ENCODE measurements at places on chromosomes 1 and 21. TPM values are rescaled to one million over a fixed set of nuclear protein-coding genes. Genes with fewer than 3 reads are reported as not detected.

GRCh38 chr1:51927029-51927428 is 48.5 kb upstream of the NRDC start:
- no peak for DNase-seq

DNA sequence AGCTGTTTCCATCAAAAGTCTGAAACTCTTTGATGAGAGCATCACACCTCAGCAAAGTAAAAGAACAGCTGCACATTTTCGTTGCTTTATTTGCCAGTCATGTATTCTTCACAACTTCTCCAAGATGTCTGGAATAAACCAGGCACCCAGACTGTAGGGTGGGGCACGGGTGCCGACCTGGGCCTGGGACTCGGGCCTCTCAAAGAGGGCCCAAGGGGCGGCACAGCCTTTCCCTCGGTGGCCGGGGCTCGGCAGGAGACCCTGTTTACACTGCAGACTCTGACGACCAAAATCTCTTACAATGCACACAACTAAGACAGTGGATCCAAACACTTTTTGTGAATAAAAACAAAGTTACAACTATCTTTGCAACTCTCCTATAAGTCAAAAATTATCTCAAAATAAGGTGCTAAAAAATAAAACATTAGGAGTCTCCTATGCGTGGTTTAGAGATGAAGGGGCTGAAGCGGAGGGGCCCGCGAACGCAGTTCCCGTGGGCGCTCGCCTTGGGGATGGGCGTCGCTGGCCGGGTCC is 696 bp downstream of the LSS start:
- DNase-seq = no peak

DNA sequence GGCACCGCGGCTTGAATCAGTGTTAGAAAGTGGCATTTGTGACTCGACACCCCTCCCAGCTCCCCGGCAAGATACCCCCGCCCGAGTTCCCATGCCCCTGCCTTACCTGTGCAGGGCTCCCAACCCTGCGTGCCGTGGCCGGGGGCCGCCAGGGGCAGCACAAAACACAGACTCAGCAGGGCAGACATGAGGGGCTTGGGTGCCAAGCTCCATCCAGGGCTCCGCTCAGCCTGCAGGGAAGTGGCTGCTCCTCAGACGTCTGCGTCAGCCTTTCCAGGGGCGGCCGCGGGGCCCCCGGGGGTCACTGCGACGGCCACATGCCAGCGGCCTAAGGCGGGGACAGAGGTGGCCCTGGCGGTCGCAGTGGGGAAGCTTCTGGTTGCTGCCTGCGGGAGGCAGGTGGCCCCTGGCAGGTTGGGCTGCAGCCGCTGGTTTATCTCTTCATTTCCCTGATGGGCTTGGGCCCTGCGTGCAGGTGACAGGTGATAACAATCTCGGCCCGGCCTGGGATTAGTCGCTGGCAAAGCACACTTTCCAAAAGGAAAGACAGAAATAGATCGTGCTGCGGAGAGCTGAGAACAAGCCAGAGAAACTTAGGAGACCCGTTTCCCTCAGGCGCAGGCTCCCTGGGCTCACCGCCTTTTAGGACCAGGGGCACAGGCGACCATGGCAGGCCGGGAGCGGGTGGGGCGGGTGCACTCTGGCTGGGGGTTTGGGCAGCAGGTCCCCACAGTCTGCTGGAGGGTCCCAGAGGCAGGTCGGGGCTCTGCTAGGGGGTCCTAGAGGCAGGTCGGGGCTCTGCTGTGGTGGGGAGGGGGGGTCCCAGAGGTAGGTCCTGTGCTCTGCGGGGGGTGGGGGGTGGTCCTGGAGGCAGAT is at the start of gene TSPEAR:
Gene TSPEAR, minus strand, starts transcription at position 246 of the 876 bp plus-strand sequence. Its CDS starts 58 bp downstream, at position 188.
- DNase-seq = peak; percentile 48

DNA sequence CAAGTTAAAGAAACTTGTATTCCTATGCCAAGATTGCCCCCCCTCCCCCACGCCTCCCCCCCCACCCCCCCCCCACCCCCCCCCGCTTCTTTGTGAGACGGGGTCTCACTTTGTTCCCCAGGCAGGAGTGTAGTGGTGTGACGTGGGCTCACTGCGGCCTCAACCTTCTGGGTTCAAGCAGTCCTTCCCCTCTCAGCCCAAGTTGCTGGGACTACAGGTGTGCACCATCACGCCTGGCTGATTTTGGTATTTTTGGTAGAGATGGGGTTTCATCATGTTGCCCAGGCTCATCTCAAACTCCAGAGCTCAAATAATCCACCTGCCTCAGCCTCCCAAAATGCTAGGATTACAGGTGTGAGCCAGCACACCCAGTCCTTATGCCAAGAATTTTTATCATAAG is 136.6 kb downstream of the POU2F1 start:
- DNase-seq = no peak

DNA sequence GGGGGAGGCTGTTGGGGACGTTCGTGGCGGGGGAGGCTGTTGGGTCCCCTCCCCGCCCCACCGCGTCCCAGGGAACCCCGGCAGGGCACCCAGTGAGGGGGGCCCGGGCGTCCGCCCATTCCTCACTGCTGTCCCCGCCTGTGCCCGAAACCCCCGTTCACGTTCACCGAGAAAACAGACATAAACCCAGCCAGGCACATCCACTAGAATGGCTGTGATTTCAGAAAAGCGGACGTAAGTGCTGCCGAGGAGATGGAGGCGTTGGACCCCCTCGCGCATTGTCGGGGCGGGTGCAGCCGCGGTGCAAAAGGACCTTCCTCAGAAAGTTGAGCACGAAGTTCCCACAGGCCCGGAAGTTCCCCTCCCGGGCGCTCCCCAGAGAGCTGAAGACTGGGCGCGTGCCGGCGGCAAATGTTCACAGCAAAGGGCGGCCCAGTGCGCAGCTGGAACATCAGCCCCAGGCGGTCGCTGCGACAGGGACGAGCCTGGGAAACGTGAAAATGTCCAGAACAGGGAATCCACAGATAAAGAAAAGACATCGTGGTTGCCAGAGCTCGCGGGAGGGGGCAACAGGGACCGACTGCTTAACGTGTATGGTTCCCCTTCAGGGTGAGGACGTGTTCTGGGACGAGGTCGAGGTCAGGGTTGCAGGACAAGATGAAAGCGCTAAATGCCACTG is 18.5 kb upstream of the SAMD11 start:
- peak; percentile 78 for DNase-seq

DNA sequence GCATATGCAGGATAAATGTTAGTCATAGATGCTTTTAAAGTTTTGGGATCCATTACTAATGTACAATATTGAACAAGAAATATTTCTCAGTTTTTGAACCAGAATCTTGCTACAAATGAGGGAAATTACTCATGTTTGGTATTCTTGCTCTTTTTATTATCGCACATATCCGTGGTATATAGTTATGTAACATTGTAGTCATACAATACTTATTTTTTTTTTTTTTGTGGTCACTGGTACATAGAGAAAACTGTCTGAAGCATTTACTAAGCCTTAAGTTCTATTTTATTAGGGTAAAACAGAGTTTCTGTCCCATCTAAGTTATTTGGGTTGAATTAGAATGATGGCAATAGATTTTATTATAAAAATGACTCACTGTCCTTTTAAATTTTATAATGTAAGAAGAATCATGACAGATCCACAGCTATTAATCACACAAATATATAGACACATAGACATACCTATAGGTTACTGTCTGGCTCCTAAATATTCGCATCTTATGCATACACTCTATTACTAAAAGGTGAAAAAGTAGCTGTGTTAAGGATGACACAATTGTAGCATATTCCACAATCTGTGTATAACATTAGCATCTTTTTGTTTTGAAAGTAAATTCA is 18.0 kb upstream of the PRKAA2 start:
- no peak for DNase-seq

- DNase-seq = no peak
Observed at GRCh38 chr21:20800106-20800505, 198.1 kb upstream of the NCAM2 start.

DNA sequence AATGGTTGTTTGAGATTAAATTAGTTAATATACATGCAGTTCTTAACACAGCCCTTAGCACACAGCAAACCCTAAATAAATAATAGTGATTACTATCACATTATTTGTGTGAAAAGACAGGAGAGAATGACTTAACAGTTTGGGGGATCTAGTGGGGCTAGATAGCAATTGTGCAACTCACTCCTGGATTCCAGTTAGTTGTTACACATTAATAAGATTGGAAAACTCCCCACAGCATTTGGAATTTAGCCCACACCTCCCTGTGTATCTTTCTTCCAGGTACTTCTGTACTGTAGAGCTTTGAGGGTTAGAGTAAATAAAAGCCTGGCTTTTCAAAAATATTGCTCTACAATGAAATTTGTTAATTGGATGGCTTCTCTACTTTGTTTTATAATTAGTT is 93.2 kb downstream of the KCTD3 start:
- no peak for DNase-seq

DNA sequence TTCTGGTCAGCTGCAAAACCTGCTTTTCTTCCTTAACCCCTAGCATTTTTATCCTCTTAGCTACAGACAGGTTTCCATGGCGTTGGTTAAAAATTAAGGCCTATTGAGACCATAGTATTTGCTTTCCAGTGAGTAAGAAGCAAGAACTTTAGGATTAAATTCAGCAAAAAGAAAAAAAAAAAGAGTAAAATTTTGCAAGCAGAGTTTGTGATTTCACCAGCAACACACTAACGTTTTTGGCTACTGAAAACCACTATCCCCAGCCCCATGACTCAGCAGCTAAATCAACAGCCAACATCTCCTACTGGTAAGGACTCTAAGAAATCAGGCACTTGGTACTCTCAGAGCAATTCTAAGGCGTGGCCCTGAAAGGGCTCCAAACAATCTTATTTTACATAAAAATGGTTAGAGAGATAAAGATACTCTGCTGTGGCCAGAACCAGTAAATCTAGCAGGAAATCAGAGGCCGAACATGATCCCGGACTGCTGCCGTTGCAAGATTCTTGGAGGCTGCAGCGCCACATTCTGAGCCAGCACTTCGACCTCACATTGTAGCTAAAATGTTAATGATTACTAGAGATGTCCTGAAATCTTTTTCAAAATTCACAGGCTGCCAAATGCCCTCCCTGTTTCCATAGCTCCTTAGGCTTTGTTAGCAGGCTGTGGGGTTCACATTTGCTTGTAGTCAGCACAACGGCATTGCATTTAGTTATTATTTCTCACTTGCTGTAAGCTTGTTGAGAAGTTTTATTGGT is 1.6 kb upstream of the ENO1 start:
- no peak for DNase-seq

GRCh38 chr1:33429332-33429731 is 1.6 kb downstream of the PHC2 start:
- DNase-seq = no peak

DNA sequence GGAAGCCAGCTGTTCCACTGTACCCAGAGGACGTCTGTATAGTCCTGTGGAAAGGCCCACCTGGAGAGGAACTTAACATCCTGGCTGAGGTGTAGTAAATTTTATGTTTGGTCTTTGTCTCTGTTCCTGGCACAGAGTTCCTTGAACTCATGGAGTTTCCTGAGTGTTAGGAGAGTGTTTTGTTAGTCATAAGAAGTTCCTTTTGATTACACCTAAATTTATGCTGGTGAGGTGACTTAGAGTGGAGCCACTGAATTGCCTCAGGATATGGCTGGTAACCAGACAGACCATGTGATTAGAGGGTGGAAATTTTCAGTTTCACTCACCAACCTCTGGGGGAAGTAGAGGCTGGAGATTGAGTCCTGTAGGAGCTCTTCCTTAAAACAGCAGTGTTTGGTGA is 57.9 kb downstream of the RASAL2 start:
- DNase-seq = no peak

- DNase-seq = peak; percentile 80
Observed at GRCh38 chr1:19640363-19641316, 3.5 kb upstream of the NBL1 start.

- DNase-seq = no peak
Observed at GRCh38 chr1:233061265-233061664, 110.9 kb downstream of the NTPCR start.

DNA sequence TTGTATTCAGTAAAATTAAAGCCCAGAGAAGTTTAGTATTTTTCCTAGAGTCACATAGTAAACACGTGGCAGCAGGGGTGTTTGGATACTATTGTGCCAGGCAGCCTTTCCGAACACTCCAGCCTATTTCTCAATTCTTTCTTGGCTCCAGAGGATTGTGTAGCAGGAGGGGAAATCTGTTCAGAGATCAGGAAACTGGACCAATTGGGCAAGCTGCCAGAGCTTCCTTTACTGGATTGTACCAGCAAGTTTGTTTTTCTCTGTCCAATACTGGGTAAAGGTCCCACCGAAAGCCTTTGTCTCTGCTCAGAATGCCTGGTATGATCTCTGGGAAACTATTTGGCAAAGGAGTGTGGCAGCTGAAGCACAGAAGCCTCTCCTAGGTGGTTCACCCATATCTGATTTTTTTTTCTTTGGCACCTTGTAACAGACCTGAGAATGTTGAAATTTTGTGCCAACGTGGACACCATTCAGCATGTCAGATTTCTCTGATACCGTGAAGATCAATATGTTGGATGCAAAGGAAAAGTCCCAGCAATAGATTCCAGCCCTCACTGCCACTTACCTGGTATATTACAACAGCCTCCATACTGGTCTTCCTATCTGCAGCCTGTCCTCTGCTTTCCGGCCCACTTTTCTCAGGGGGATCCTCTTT is 126.2 kb downstream of the FGGY start:
- peak; percentile 4 for DNase-seq

GRCh38 chr21:28587748-28588147 is 404.9 kb downstream of the LTN1 start:
- no peak for DNase-seq

- DNase-seq = peak; percentile 46
Observed at GRCh38 chr1:201552941-201553351, 14.0 kb downstream of the NAV1 start.

Gene AADACL3
- polyA plus RNA-seq = not detected

Gene PAX7
- polyA plus RNA-seq = not detected

Gene RXRG
- polyA plus RNA-seq = not detected

Gene ADCY10
- polyA plus RNA-seq = 0.15 TPM

Gene SHISAL2A
- 0.07 TPM for polyA plus RNA-seq

Gene LCE7A
- polyA plus RNA-seq = not detected

Data from SK-N-SH (cell line).